ENCODE measurements at places on chromosomes 16 and 17.

DNA sequence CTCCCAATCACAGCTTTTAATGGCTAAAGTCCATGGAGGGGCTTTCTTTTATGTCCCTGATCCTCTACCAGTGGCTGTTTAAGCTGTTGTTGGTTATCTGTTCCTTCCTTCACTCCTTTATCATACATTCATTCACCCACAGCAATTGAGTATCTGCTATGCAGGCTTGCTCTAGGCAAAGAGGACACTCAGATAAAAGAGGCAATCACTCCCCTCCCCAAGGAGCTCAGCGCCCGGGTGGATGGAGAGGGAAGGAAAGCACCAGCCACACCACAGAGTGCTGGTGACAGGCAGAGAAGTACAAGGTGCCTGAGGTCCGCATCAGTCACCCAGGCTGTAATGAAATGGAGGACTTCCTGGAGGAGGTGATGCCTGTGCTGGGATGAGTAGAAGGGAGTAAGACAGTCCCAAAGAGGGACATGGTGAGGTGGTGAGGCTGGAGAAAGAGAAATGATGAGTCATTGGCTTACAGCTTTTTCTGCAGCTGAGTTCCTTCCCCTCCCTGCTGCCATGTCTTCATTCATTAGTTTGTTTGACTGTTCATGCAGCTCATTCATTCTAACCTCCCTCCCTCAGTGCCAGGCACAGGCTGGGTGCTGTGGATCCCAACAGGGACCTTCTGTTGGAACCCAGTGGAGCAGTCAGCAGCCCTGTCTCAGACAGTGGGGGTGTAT, 12.8 kb upstream of the NGFR start:
- DNase-seq, result no peak

- no peak for DNase-seq
These were observed 27.8 kb downstream of the TMEM204 start for GRCh38 chr16:1561266-1561665.

- DNase-seq, result no peak
These were observed 8.1 kb downstream of the NDE1 start for GRCh38 chr16:15658149-15658548.

DNA sequence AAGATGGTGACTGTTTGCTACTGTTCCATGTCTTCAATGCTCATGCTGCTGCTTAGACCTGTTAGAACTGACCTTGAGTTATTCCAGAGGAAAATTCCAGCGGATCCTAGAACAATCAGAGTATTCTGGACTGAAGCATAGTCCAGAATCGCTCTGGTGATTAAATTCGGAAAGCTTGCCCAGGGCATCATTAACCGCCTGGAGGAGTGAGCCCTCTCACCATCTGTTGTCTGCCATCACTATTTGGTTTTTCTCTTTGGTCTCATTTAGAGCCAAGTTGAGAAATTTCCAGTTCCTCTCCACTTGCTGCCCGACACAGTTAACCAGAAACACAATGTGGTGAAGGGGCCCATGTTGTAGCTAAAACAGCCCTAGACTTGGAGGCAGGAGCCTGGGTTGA, 104.1 kb downstream of the BMERB1 start:
- DNase-seq, result no peak

DNA sequence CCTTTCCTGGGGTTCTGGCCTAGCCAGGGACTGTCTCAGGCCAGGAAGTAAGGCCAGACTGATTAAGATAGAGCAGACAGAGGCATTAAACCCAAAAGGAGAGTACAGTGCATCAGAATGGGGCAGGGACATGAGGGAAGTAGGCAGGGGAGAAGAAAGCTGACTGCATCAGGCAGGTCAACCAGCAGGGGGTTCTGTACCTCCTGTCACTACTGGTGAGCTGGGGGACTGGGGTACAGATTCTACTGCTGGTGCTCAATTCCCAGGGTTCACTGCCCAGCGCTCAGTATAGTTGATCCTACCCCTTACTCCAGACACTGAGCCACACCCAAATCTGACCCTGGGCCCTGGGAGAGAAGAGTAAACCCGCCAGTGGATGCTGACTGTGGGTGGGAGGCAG, 12.9 kb upstream of the MTMR4 start:
- DNase-seq, result no peak

All from stimulated activated CD4-positive, alpha-beta T cell treated with anti-CD3 and anti-CD28 coated beads, TNF-alpha, amount 100 ng/mL, for 1 hour (primary cell).